NCI-H2107 (cell line): ENCODE measurements at places on chromosomes 13 and 19.
A peak's percentile ranks its signal among the peaks of the same experiment; 100 is the strongest.

DNA sequence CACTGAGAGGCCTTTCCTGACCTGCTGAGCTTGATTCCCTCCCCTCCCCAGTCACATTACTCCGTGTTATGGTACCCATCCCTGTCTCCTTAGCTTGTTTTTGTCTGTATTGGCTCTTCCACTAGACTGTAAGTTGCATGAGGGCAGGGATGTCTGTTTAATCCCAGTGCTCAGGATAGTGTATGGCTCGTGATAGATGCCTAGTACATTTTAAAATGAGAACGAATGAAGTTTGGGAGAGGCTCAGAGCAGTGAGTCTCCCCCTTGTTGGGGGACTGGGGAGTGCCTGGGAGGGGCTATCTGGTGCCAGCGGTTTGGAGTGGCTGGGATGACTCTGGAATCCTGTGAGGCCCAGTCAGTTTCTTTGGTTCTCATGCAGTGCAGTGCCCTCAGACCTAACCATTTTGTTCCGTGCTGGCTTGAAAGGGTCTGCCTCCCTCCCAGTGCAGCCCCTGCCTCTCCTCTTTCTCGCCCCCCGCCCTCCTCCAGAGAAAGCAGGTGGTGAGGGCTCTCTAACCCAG, 35.5 kb downstream of the ACTN4 start:
- no peak for DNase-seq

GRCh38 chr19:10544753-10545251, 1.1 kb downstream of the ATG4D start:
- no peak for DNase-seq

DNA sequence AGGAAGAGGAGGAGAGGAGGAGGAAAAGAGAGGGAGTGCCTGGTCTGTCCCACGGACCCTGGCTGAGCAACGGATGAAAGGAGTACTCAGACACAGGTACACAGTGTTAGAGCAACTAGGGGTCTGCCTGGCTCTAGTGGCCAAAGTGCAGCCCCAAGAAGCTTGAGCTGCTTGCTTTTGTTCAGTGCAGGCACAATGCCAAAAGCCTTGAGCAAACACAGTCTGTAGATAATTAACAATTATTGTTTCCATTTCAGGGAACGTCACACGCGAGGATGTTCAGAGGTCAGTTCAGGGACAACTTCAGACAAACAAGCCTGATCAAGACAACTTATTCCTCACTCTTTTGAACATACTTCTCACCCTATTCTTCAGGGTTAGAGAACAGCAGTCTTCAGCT, 32.2 kb upstream of the ZNF726 start:
- DNase-seq, result no peak

DNA sequence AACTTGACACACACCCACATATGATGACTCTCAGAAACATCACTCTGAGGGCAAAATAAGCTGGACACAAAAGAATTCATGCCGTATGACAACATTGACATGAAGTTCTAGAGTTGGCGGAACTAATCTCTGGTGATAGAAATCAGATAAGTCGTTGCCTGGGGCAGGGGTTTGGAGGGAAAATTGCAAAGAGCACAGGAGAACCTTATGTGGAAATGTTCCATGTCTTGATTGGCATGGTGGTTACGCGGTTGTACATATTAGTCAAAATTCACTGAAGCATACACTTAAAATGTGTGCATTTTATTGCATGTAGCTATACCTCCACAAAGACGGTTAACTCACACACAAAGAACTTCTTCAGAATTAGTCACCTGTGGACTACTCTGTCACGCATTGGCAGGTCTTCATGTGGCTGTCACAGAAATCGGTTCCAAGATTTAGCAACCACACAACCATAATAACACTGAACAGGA, 137.8 kb upstream of the GJB6 start:
- no peak for DNase-seq

- DNase-seq, result peak; percentile 53
These were observed 9.0 kb upstream of the MEIS3 start for GRCh38 chr19:47428177-47428894.

DNA sequence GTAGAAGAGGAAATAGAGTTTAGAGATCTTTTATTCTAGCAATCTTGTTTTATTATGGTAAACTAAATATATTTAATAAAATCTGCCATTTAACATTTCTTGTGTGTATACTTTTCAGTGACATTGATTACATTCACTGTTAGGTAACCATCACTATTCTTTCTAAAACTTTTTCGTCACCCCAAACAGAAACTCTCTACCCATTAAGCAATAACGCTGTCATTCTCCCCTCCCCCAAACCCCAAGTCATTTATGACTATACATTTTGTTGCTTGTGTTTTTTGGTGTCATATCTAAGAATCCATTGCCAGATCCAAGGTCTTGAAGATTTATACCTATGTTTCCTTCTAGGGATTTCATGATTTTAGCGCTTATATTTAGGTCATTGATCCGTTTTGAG, 10.6 kb downstream of the URI1 start:
- DNase-seq, result no peak

GRCh38 chr19:40376286-40376862, 13.6 kb downstream of the HIPK4 start:
- DNase-seq, result no peak

DNA sequence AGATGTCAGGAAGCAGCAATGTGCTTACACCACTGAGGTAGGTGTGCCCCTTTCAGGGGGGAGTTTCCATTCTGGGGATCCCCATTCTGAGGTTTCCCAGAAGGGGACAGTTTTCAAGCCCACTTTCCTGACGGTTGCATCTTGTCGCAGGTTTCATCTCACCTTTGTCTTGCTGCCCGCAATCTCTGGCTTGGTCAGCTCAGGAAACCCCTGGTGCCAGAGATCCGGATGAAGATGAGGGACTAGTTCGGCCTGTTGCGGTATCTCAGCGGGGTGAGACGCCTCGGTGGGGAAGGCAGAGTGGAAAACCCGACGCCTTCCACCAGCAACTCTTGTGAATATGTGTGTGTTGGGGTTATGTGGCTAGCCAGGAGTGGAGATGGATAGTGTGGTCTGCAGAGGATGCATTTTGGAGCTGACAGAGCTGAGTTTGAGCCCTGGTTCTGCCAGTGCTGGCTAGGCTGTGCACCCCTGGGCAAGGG, 13.1 kb downstream of the TNFSF9 start:
- no peak for DNase-seq

DNA sequence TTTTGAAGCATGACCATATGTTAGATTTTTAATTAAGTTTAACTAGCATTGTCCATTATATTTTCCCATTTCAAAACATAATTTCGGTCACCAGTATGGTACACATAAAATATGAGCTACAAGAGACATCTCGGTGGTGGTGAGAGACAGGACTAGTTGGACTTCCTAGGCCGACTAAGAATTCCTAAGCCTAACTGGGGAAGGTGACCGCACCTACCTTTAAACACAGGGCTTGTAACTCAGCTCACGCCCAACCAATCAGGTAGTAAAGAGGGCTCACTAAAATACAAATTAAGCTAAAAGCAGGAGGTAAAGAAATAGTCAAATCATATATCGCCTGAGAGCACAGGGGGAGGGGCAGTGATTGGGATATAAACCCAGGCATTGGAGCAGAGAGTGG, 22.9 kb downstream of the DNAJC15 start:
- DNase-seq, result no peak

DNA sequence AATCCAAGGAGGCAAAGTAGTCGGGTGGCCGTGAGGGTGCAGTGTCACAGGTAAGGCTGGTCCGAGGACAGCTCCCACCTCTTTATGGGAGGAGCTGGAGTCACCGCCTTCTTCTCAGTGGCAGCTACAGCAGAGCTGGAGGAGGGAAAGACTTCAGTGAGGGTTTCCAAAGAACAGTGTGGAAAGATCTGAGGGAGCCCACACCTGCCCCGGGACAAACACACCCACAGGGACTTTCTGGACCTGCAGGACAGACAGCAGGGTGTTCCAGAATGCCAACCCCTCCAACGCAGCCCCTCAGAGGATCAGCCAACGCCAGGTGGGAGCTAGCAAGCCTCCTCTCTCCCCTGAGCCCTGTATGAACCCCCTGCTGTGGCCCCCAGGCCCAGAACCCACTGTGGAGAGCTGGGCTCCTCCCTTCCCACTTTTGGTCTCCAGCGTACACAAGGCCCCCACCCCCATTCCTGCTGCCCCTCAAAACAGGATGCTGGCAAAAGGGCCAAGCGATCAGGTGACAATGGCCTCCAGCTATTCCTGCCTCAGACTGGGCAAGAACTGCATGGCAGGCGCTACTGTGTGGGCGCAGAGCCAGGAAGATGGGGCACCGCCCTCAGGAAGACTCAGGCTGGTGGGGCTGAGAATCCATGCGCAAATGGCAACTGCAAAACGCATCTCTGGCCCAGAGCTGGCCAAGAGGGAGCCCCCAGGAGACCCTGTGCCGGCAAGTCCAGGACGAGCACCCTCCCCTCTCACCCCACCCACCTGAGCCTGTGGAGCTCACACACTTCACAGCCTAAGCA, 3.5 kb upstream of the CD320 start:
- DNase-seq, result no peak

DNA sequence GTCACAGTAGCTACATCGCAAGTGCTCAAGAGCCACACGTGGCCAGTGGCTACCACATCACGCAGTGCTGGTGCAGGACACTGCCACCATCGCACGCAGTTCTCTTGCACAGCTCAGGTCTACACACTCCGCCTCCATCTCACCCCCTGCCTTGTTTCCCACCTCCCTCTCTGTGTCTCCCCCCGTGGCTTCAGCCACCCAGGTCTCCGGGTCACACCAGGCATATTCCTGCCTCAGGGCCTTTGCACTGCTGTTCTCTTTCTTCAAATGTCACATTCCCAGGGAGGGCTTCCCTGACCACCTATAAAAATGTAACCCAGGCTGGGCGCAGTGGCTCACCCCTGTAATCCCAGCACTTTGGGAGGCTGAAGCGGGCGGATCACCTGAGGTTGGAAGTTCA, 10.6 kb downstream of the CCDC8 start:
- no peak for DNase-seq

- DNase-seq, result no peak
These were observed 163.8 kb downstream of the SUCLA2 start for GRCh38 chr13:47837104-47837880.

- no peak for DNase-seq
These were observed 70.7 kb downstream of the FOXO1 start for GRCh38 chr13:40595693-40596092.
